ENCODE measurements at places on chromosomes 7 and 10.

GRCh38 chr10:38038107-38038931 lies 27.8 kb downstream of the ZNF33A start:
- DNase-seq, result no peak

DNA sequence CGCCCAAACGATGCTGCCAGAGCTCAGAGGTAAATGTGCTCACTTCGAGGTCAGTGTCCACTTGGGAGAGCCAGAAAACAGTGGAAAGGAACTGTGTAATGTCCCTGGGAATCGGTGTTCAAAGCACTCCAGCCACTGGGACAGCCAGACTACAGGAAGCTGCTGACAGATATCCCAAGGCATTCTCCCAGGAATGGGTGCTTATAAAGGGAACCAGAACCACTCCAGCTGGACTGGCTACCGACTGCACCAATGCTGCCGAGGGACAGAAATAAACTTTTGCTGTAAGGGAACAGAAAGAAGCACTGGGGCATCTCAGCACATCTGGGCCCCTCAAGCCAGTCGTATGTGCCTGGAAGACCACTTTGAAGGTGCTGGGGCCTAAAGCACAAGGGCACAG lies 76.7 kb downstream of the ATXN7L1 start:
- DNase-seq, result no peak

DNA sequence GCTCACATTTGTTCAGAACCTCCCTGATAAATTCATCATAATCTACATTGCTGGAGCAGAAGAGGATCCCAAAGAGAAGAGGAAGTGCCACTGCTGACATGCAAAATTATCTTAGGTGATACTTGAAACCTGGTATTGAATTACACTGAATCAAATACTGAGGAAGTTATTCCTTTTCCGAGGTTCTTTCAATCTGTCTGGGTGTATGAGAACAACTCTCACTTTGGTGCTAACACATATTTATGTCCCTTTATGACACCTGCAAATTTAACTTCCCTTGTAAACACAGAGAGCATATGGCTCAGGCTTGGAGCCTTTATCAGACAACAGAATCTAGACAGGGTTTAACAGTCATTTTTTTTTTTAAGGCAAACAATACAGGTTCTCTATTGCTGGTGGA lies 131.4 kb downstream of the SRPK2 start:
- no peak for DNase-seq

DNA sequence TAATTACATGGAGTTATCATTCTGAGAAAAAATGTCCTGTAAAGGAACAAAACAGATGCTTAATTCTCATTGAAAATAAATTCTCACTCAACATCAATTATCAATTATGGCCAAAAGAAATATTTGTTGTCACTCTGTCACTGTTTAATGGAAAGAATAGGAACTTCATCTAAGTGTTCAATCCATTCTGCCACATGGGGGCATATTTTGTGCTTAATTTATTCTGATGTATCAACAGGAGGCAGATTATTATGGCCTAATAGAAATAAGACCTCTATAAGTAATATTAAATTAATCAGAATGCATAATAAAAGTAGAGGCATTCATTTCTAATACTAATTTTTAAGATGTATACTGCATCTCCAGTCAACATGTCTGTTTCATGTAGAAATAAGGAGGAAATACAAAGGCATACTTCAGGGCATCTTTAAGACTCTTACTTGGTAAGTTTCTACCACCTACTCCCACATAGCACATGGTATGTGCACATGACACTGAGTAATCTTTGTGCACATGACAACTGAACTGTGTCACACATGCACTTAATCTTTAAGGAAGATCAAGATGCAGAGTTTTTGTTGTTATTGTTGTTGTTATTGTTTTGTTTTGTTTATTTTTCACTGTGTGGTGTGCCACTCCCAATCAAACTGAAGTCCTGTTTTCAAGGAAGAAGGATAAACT lies 420.4 kb upstream of the SEMA3A start:
- DNase-seq, result no peak

DNA sequence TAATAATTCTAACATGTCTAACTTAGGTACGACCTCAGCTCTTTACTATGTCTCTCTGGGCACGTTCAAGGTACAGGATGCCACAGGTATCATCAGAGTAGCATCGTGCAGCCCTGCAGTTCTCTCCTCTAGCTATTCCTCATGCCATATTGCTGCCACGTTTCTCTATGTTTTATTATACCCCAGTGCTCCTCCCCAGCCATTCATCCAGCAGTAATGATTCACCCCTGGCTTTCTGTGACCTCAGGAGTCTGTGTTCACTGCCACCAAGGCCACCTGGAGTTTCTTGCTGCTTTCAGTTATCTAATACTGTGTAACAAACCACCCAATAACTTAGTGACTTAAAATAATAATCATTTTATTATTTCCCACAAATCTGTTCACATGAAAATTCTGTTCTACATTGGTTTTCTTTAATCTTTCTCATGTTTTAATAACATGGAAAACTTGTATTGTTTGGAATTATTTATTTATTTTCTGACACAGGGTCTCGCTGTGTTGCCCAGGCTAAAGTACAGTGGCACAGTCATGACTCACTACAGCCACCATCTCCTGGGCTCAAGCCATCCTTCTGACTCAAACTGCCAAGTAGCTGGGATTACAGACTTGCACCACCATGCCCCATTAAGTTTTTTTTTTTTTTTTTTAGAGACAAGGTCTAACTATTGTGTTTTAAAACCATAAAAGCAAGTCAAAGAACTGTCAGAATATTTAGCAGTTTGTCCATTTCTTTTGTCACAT lies 21.8 kb downstream of the REEP3 start:
- no peak for DNase-seq

DNA sequence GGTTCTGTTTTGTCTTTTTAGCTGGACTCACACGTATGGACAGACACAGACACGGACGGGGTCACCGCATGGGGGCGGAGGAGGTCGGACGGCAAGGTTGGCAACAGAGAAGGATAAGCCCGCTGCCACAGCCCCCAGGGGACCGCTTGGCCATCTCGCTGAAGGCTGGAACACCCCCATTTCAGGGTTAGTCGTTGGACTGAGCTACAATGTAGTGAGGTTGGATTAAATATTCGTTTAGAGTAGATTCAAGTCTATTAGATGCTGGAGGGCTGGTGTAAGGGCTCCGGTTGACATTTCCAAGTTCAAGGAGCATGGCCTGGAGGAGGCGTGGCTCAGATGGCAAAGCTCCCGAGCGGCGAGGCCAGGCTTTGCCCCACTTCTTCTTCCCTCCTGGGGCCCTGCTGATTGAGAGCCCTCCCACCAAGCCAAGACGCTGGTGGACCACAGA lies 35.2 kb downstream of the PPIF start:
- no peak for DNase-seq

GRCh38 chr7:38541440-38541839 lies 89.7 kb downstream of the AMPH start:
- DNase-seq, result no peak

DNA sequence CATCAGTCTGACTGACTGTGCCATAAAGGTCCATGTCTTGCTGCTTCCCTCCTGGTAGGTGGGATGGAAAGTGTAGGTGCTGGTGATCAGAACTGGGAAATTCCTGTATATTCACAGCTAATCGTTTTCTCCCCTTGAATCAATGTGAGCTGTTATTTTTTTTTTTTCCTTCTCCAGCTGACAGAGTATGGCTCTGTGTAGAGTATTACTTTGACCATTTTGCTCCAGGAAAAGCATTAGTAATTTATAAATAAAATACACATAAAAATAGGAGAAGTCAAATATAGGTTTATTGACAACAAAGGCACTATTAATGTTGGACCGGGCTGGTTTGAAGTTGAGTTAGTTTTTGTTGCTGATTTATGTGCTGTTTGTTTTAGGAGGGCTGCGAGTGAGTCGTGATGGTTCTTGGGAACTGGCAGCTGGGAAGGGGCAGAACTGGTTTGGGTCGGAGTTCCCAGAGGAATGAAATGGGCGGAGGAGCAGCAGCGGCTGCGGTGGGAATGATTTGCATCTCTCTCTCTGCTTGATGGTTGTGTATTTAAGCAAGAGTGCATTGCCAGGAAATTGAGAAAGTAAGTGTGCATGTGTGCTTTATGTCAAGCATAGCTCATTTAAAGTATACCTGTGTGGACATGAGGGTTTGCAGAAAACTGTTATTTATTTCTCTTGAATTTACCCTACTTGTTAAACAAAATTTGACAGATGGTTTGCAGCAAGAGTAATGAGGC lies 80.9 kb downstream of the LRMDA start:
- DNase-seq, result no peak

GRCh38 chr10:7264313-7264756 lies 146.5 kb downstream of the SFMBT2 start:
- no peak for DNase-seq

- DNase-seq, result no peak
Measured at GRCh38 chr7:79272066-79272669, 181.3 kb downstream of the MAGI2 start.

DNA sequence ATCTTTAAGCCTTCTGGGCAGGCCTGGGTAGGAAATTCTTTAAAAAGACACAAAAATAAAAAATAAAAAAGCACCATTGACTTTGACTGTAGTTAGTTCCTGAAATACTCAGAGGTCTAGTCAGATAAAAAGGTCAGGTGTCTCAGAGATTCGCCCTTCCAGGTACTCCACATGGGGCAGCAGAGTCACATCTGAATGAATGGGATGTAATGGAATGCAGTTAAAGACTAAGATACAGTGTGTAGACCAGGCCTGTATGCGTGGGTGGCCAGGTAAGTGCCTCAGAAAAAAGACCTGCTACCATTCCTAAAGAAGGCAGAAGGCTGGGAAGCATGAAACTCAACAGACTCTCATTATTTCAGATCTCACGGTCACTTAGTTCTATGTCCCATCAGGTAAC lies 68.6 kb upstream of the SEM1 start:
- DNase-seq, result no peak

GRCh38 chr7:130377178-130377577 lies 3.1 kb upstream of the CPA1 start:
- no peak for DNase-seq

DNA sequence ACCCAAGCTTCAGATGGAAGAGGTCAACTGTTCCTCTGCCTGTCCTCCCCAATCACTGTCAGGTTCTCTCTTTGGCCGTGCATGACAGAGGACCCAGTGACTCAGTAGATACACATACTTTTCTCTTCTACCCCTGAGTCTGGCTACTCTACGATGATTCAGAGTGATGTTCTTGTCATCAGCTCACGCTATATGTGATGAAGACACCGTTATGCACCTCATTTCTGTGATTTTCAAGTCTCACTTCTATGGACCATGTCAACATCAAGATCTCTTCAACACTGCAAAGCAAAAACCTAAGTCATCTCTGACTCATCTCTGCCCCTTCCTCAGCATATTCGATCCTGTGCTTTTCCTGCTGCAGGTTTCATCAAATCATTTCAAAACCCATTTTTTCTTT lies 76.6 kb upstream of the DGKI start:
- DNase-seq, result no peak

GRCh38 chr7:121186746-121187145 lies 142.1 kb upstream of the WNT16 start:
- no peak for DNase-seq

GRCh38 chr10:50658165-50658564 lies 34.4 kb upstream of the SGMS1 start:
- DNase-seq, result no peak

Data from stimulated activated CD8-positive, alpha-beta memory T cell treated with anti-CD3 and anti-CD28 coated beads, Interleukin-15, amount 100 ng/mL, for 4 hours (primary cell).